ENCODE measurements at places on chromosomes 16 and 17.

DNA sequence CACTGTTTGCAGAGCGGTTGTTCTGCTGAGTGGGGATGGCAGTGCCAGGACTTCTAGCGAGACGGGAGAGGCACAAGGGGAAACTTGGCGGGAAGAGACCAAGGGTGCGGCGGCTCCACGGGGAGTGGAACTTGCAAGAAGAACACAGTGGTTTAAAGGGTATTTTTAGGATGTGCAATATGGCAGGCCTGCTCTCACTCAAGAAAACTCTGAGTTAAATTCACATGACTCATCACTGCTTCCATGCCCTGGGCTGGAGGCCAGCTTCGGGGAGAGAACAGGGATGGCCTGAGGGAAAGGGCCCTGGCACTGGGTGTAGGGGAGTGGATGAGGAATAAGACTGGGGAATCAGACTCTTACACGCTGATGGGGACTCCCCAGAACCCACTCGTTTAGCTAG is 13.3 kb upstream of the CD300LD start:
- H3K27me3 ChIP-seq, result no peaks in the 10 kb centered on the region
- H3K4me3 ChIP-seq, result no peak overlapping the region
- H3K4me1 ChIP-seq, result peaks cover 20% of the 10 kb centered on the region
- H3K36me3 ChIP-seq, result no peaks in the 10 kb centered on the region
- peak overlapping the region; percentile 78 for H3K27ac ChIP-seq
- DNase-seq, result no peak

- no peaks in the 10 kb centered on the region for H3K27me3 ChIP-seq
- DNase-seq, result no peak
- H3K4me1 ChIP-seq, result peaks cover 23% of the 10 kb centered on the region
- H3K27ac ChIP-seq, result no peak overlapping the region
- peaks cover 38% of the 10 kb centered on the region for H3K36me3 ChIP-seq
Measured at GRCh38 chr17:1077581-1077985, 80.7 kb downstream of the TIMM22 start.

DNA sequence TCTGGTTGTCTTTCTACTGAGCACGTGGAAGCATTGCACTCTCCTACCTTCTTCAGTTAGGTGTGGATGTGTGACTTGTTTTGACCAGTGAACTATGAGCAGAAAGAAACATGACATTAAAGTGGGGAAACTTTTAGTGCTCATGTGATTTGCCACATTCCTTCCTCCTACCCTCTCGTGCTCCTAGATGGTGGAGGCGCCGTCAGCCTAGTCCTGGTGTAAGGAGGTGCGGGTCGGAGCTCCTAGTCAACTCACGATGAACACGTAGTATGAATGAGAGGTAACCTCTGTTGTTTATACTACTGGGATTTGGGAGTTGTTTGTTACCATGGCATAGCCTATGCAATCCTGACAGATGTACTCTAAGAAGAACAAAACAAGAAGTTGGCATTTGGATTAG is 47.4 kb downstream of the KSR1 start:
- DNase-seq, result no peak
- no peaks in the 10 kb centered on the region for H3K27me3 ChIP-seq
- H3K36me3 ChIP-seq, result no peaks in the 10 kb centered on the region
- H3K4me3 ChIP-seq, result no peak overlapping the region
- H3K4me1 ChIP-seq, result peaks cover 41% of the 10 kb centered on the region
- no peak overlapping the region for H3K27ac ChIP-seq

DNA sequence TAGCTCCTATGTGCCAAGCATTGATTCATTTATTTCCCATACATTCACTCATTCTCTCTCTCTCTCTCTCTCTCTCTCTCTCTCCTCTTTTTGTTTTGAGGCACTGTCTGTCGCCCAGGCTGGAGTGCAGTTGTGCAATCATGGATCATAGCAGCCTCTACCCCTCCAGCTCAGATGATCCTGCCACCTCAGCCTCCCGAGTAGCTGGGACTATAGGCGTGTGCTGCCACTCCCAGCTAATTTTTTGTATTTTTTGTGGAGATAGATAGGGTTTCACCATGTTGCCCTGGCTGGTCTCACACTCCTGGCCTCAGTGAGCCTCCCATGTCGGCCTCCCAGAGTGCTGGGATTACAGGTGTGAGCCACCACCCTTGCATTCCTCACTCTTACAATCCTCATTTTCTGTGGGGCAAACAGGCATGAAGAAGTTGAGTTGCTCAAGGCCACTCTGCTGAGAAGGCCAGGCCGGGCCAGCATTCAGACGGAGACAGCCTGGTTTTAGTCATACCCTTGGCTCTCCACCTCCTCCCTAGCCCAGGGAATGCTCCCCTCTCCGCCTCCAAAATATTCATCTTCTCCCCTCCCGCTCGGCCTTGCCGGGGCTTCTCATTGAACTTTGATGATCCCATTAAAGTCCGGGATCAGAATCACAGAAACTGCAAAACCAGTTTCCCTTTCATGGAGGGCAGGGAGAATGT is 765 bp upstream of the PRM2 start:
- no peak overlapping the region for H3K27ac ChIP-seq
- H3K4me3 ChIP-seq, result no peak overlapping the region
- DNase-seq, result no peak
- no peaks in the 10 kb centered on the region for H3K36me3 ChIP-seq
- no peaks in the 10 kb centered on the region for H3K4me1 ChIP-seq
- H3K27me3 ChIP-seq, result no peaks in the 10 kb centered on the region

GRCh38 chr16:86934581-86935375 is 356.4 kb downstream of the FOXL1 start:
- H3K4me1 ChIP-seq, result no peaks in the 10 kb centered on the region
- DNase-seq, result no peak
- no peaks in the 10 kb centered on the region for H3K27me3 ChIP-seq
- no peaks in the 10 kb centered on the region for H3K36me3 ChIP-seq
- H3K27ac ChIP-seq, result no peak overlapping the region

GRCh38 chr17:8711291-8711690 is 33.3 kb downstream of the CCDC42 start:
- no peaks in the 10 kb centered on the region for H3K4me1 ChIP-seq
- no peaks in the 10 kb centered on the region for H3K36me3 ChIP-seq
- H3K27ac ChIP-seq, result no peak overlapping the region
- no peaks in the 10 kb centered on the region for H3K27me3 ChIP-seq
- no peak for DNase-seq

Data from vagina (tissue), 2 donors.